ENCODE measurements at places on chromosomes 2 and 18.
A peak's percentile ranks its signal among the peaks of the same experiment; 100 is the strongest.

- DNase-seq = no peak
Observed at GRCh38 chr2:124091721-124092120, 66.6 kb downstream of the CNTNAP5 start.

DNA sequence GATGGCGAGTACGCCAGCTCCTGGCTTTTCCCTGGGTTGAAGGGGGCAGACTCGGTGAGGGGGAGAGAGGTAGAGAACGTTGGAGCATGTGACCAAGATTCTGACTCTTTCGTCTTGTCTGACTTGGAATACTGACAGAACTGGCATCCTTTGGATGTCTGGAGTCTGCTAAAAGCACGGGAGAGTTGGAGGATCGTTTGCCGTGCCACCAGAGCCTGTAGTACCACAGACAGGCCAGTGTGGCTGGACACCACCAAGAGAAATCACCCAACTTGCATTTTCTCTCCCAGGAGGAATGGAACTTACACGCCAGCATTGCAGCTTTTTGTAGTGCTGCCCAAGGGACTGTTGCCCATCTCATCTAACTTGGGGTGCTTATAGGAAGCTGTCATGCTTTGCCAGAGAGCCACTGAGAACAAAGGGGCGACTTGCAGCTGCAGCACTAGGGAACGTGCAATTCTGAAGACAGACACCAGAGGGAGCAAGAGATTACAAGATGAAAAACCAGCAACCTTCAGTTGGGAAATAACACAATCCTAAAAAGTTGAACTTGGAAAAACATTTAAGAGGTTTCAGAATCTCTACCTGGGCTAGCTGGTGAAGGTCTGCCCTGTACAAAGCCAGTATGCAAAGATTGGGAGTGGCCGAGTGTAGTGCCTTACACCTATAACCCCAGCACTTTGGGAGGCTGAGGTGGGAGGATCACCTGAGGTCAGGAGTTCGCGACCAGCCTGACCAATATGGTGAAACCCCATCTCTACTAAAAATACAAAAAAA lies 24.1 kb downstream of the PSMG2 start:
- DNase-seq = peak; percentile 47

- DNase-seq = no peak
Observed at GRCh38 chr18:71371951-71372605, 1083.2 kb downstream of the SOCS6 start.

DNA sequence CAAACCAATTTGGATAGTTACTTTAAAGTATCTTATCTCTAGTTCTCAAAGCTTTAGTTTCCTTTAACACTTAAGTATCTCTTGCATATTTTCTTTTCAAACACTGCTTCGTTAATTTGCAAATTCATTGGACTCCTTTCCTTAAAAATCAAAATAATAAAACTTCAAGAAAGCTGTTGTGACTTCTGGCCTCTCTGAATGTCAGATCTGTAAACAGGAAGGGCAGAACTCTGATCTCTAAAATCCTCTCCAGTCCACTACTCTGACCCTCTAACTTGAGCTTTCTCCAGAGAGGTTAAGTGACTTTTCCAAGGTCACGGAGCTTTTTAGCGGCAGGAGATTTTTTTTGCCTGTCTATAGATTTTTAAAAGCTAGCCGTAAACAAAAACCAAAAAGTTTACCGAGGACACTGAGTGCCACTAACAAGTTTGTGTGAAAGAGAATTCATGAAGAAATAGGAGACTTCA lies 155.5 kb downstream of the TGIF1 start:
- DNase-seq = no peak

DNA sequence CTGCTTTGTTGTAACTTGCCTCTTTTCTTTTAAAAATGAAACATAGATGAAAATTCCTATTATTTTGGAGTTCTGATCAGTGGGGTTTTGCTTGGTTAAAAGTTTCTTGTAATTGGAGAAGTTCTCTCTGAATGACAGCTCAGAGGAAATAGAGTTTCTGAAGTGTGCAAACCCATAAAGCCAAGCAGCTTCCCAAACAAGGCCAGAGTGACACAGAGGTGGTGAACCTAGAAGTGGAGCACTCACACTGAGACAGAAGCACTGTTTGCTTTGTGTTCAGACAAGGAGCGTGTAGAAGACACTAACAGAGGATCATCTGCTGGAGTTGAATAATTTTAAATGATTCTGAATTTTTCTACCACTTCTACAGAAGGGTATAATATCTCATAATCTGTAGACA lies 49.2 kb downstream of the FBXO48 start:
- DNase-seq = no peak

- DNase-seq = no peak
Observed at GRCh38 chr2:24459224-24460161, 31.6 kb upstream of the NCOA1 start.

DNA sequence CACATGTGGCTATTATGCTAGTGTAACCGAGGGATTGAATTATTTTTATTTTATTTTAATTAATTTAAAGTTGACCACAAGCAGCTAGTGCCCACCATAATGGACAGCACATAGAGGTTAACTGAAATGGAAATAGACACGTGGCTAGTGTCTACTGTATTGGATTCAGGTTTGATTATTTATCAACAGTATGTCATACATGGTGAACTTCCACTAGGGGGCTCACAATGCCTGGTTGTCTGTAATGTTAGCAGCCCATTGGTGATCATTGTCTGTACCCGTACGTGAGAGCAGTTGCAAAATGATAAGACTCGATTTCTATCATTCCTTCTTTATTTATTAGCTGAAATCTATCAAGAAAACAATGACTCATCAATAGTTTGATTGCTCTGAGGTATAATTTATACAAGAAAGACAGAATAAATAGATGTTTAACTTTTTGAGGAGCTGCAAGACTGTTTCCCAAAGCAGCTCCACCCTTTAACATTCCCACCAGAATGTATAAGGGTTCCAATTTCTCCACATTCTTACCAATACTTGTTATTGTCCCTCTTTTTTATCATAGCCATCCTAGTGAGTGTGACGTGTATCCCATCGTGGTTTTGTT lies 76.5 kb downstream of the CYBRD1 start:
- peak; percentile 67 for DNase-seq

DNA sequence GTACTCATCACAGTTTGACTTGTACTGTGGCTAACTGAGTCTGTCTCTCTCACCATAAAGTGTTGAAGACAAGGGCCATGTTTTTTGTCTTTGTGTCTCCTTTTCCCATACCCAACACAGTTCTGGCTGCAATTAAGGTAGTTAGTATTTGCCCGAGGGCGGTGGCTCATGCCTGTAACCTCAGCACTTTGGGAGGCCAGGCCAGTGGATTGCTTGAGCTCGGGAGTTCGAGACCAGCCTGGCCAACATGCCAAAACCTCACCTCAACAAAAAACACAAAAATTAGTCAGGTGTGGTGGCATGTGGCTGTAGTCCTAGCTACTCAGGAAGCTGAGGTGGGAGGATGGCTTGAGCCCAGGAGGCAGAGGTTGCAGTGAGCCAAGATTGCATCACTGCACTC lies 6.9 kb upstream of the KIF3C start:
- DNase-seq = no peak

DNA sequence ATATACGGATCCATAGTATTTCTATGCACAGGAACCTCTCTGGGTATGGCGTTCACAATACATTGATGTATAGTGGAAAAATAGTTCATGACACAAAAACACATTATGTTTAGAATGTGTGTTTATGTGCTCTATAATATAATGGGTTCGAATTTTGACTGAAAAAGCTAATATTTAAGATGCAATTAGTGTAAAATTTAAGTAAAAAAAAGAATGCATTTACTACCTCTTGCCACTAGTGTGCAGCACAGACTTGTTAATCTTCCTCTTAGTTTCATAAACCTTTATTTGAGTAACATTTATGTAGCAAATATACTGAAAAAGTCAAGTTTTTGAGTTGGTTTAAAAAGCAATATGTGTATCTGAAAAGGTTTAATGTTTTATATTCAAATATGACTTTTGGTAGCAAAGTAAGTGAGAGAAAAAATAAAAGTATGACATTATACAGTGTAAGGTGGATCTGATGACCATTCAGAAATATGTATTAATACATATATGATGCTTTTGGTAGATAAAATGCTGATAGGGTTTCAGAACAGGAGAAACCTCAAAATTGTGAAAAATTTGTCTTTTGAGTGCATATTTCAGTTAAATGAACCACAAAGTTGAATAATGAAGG lies 49.4 kb downstream of the CCDC102B start:
- no peak for DNase-seq

DNA sequence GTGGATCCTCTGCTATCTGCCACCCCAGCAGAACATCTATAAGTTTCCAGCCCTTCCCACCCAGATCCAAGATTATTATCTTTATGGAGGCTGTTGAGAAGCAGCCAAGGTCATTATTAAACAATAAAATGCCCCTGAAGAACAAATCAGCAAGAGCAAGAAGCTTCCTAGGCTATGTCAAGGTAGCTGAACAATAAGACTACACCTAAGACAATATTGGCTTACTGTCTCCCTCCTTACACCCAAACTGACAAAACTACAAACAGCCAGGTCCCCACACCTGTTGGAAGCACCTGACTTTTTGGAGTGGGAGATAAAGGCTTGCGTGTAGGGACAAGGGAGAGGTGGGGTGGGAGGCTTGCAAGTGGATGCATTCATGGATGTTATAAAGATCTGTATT lies 128.5 kb downstream of the SPTBN1 start:
- no peak for DNase-seq

DNA sequence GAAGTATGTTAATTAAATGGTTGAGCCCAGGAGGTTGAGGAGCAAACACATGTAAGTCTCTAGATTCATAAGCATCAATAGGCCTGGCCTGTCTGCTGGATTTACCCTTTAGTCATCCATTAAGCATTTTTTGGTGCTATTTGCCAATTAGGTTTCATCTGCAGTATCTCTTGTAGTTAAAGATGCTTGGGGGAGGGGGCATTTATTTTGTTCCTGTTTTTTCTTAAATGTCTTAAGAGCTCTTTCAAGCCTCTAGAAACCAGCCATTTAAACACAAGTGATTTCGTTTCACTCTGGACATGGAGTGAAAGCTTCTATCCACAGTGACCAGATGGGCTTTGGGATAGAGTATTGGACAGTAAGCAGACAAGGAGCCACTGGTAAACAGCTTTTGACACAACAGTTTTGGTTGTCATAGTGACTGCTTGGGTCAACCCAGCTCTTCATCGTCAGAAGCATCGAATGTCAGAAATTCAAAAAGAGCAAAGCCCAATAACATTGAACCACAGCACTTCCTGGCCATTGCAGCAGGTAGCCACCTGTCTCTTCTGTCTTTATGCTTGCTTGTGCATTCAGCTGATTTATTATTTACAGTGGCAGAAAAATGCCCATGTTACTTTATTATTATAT lies 4.9 kb downstream of the QPCT start:
- DNase-seq = no peak

DNA sequence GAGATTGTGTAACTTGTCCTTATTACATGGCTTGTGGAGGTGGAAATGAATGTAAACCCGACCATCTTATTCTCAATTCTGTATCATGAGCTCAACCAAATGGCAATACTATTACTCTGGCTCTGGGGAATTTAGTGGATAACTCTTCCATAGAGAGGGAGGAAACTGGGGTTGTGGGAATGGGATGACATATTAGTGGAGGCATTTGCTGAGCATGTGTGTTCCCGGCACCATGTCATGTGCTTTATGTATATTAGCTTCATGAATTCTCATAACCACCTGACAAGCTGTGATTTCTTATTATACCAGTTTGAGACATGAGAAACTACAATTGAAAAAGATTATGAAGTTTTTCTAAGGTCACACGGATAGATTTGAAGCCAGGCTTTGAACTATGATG lies 112.8 kb upstream of the TMEFF2 start:
- no peak for DNase-seq

DNA sequence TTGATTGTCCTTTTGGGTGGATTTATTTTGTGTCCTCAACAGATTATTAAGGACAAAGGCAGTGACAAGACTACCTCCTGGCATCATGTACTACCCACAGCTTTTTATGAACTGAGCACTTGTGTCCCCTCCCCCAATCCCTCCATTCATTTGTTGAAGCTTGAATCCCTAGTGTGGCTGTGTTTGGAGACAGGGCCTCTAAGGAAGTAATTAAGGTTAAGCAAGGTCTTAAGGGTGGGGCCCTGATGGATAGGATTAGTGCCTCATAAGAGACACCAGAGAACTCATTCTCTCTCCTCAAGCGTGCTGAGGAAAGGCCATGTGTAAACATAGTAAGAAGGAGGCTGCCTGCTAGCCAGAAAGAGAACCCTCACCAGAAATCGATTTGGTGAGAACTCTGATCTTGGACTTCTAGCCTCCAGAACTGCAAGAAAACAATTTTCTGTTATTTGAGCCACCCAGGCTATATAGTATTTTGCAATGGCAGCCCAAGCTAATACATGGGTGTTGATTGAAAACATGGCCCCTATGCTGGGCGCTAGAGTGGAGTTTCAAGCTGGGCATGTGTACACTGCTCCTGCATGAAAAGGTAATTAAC lies 3.4 kb upstream of the MAP4K4 start:
- no peak for DNase-seq

DNA sequence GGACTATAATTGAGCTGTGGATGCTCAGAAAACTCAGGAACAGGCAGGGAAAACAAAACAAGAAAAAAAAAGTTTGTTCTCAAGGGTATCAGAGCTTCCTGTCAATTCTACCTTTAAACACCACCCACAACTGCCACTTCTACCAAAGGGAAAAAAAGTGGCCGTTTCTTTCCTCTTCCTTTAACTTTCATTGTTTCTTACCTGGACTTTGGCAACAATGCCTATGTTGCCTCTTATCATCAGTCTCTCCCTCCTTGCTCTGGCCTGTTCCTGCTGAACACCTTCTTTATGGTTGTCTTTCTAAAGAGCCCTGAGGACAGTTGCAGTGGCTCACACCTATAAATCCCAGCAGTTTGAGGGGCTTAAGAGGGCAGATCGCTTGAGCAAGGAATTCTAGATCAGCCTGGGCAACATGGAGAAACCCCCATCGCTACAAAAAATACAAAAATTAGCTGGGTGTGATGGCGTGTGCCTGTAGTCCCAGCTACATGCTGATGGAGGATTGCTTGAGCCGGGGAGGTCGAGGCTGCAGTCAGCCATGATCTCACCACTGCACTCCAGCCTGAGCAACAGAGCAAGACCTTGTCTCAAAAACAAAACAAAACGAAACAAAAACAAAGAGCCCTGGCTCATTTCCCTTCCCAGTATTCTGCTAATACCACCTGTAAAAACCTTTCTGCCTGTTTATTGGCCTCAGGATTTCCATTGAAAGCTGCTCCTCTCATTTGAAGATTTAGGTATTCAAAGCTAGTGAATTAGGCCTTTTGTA lies 18.0 kb upstream of the NR4A2 start:
- DNase-seq = no peak

DNA sequence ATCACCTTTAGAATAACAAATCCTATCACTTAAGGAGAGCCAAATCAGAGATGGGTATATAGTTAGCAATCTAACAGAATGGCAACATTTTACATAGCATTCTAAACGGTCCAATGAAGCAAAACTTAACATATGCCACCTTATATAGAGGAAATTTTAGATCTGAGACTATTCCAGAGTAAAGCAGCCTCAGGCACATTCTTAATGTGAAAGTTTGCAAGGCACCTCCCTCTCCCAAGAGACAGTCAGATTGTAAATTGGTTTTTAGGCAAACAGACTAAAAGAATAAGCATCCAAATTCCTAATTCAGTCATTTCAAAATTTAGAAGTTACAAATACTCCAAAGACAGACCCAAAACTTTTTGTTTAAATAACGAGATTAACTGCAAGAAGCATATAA lies 292.9 kb downstream of the STK39 start:
- DNase-seq = no peak
